ENCODE measurements at places on chromosomes 2 and 18.

DNA sequence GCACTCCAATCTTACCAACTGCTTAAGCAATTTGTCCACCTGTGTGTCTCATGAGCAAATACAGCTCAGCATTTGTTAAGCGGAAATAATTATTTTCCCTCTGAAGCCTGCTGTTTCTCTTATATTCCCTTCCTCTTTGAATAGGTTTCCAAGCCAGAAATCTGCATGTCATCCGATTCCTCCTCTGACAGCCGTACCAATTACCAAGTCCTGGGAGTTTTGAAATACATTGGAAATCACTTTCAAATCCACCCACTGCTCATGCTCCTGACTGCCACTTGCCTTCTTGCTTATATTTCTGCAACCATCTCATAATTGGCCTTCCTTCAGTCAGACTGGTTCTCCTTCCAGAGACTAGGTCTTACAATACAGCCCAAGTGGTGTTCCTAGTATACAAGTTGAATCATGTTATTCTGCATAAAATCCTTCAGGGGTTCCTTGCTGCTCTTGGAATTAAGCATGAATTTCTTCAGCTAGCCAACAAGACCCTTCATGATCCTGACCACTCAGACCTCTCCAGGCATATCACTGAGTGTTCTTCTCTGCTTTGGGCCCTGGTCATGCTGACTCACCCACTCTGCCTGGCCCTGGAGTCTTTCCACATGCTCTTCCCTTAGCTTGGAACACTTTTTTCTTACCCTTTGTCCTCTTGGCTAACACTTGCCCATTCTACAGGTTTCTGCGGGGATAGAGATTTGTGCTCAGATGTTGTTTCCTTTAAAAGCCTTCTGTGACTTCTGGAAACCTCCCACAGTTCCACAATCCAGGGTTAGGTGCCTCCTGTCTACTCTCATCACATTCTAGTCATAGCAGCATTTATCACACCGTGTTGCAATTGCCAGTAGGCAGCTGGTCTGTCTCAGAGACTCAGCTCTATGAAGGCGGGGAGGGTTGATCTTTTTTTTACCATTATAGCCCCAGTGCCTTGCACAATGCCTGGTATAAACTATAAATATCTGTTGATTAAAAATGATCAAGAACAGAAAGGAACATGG, 157.6 kb downstream of the ARL6IP6 start:
- DNase-seq = no peak

DNA sequence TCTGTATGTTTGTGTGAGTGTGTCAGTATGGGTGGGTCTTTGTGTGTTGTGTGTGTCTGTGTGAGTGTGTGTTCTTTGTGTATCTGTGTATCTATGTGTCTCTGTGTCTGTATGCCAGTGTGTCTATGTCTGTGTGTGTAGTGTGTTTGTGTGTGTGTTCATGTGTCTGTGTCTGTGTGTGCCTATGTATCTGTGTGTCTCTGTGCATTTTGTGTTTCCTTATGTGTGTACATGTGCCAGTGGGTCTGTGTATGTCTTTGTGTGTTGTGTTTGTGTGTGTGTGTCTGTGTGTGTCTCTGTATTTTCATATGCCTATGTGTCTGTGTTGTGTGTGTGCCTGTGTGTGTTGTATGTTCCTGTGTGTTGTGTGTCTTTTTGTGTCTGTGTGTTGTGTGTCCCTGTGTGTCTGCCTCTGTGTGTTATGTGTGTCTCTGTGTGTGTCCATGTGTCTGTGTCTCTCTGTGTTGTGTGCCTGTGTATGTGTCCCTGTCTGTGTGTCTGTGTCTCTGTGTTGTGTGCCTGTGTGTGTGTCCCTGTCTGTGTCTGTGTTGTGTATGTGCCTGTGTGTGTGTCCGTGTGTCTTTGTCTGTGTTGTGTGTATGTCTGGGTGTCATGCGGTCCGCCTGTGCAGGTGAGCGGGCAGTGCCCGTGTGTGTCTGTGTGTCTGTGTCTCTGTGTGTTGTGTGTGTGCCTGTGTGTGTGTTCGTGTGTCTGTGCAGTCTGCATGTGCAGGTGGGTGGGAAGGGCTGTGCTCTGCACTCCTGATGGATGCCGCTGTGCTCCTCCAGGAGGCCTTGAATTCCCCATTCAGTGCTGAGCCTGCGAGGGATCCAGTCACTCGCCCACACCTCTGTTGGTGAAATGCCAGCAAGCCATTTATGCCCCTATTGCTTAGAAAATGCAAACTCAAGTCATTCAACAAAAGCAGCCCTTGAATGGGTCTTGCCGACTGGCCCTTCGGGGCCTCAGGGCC, 37.4 kb downstream of the KLHL29 start:
- no peak for DNase-seq

GRCh38 chr18:35430721-35431373, 53.7 kb upstream of the ZNF396 start:
- DNase-seq = no peak

GRCh38 chr2:153575171-153575853, 96.8 kb upstream of the RPRM start:
- no peak for DNase-seq

DNA sequence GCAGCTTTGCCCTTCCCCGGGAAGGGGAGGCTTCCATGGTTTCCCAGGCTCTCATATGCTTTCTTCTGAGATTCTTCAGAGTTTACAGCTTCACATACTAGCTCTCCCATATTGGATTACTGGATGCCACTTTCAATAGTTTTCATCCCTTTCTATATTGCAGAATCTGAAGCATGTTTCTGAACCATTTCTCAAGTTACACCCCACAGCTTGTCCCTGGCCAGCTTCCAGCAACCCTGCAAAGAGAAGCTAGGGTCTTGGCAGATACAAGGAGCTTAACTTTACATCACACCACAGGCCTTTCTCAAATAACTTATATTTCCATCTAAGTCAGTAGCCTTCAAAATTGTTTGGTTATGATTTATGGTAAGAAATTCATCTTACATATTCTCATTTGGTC, 39.6 kb downstream of the LHCGR start:
- no peak for DNase-seq

GRCh38 chr2:17515652-17516051, 2.6 kb downstream of the RAD51AP2 start:
- no peak for DNase-seq

DNA sequence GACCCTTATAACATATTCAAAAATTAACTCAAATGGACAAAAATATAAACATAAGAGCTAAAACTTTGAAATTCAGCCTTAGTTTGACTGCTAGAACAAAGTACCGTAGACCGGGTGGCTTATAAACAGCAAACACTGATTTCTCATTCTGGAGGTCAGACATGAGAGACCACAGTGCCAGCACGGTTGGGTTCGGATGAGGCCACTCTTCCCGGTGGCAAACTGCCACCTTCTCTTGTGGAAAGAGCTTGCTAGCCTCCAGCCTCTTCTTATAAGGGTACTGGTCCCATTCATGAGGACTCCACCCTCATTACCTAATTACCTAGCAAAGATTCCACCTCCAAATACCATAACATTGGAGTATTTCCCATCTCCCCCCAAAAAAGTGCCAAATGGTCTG, 91.3 kb downstream of the FAM210A start:
- DNase-seq = no peak

DNA sequence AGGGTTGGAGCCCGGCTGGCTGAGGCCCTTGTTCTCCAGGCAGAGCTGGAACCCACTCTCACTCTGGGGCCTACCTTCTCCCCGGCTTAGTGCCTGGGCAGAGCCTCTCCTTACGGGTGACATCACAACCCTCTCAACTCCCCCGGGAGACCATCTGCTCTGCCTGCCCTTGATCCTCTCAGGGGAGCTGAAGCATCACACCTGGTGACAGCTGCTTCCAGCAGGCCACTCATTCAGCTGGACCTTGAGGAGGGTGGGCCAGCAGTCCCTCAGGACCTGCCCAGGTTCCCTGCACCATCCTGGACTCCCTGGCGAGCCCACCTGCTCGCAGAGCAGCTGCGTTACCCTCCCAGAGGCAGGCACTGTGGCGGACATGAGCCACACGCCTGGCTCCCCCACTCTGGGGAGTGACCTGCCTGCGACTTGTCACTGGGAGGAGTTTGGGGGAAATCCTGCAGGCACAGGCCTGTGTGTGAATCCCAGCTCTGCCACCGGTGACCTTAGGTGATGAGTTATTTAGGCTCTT, 13.1 kb downstream of the HS6ST1 start:
- DNase-seq = no peak

- DNase-seq = no peak
These were observed 21.0 kb downstream of the KDSR start for GRCh38 chr18:63346031-63346430.

DNA sequence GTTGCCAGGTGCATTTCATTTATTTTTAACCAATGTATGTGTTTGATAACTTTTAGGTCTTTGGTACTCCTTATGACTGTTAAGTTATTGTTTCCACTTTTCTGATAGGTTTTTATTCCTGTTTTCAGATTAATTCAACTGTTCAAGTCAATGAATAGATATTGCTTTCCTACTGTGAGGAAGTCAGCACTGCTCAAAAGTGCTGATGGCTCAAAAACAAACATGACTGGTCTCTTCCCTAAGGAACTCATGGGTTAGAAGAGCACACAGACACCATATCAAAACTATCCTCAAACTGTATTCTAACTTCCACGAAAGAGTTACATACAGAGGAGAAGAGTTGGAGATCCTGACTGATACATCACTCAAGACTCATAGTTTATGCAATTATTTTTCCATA, 39.9 kb upstream of the REG3G start:
- no peak for DNase-seq

GRCh38 chr2:105104208-105104731, 66.4 kb downstream of the MRPS9 start:
- peak; percentile 51 for DNase-seq

DNA sequence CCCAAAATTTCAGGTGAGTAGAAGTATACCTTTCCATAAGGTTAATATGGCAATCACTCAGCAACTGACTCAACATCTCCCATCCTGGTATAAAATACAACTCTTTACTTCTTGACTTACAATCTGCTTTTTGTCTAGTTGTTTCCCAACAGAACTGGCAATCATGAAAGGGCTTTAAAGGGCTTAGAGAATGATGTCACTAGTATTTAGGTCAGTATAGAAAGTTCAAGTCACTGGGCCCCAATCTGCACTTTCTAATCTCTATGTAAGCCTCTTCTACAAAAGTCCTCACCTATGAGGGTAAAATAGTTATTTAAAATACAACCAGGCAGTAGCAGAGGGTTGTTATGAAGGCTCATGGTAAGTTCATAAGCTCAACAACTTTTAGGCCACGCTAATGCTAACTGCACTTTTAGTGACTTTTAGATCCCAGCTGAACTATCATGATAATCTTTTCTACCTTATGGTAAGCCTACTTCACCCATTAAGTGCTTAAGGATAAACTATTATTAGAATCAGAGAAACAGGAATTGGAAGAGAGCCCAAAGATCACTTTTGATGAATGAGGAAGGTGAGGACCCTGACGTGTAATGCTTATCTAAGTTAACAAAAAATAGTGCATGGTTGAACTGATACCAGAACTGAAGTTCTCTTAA, 79.6 kb downstream of the GORASP2 start:
- no peak for DNase-seq

DNA sequence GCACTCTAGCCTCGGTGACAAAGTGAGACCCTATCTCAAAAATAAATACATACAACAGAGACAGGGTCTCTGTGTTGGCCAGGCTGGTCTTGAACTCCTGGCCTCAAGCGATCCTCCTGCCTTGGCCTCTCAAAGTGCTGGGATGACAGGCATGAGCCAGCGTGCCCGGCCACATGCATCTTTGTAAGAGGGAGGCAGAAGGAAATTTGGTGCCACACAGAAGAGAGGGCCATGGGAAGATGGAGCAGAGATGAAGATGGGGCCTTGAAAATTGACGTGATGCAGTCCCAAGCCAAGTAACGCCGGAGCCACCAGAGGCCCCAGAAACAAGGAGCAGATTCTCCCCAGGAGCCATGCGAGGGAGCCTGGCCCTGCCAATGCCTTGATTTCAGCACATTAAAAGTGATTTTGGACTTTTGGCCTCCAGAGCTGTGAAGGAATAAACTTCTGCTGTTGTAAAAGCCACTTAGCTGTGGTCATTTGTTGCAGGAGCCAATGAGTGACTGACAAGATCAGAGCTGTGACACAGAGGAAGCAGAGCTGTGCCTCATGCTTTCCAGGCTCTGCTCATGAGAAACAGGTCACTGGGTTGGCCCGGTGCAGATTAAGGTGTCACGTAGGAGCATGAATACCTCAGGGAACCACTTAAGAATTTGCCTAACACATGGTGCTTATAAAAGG, 2.7 kb upstream of the SLC66A2 start:
- DNase-seq = no peak

DNA sequence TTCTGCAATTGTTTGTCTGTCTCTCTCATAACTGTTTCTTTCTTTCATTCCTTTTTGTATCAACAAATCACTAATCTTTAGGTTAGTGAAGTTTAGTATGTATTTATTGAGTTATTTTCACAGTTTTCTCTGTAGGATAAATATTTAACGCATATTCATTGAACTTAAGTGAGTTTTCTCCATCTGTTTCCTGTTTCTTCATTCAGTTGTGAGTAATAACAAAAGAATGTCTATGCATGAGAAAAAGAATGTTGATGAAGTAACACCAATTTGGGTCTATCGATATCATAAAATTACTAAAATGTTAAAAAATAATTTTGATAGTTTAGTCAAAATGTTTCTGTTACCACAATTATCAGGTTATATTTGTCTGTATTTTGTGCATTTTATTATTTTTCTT, 948.0 kb downstream of the DSC3 start:
- DNase-seq = no peak

DNA sequence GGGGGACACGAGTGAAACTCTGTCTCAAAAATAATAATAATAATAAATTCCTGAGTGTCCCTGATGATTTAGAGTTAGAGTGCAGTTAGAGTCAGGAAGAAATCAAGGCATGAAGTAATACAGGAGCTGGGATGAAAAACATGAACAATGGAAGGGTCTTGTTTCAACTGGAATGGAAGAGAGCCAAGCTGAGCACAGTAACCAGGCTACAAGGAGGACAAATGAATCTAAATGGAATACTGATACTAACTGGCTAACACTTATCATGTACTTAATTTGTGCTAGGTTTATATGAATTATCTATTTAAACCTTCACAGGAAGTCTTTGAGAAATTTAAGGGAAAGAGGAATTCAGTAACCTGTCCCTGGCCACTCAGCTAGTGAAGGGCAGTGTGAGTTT, 38.8 kb upstream of the PSME4 start:
- no peak for DNase-seq

DNA sequence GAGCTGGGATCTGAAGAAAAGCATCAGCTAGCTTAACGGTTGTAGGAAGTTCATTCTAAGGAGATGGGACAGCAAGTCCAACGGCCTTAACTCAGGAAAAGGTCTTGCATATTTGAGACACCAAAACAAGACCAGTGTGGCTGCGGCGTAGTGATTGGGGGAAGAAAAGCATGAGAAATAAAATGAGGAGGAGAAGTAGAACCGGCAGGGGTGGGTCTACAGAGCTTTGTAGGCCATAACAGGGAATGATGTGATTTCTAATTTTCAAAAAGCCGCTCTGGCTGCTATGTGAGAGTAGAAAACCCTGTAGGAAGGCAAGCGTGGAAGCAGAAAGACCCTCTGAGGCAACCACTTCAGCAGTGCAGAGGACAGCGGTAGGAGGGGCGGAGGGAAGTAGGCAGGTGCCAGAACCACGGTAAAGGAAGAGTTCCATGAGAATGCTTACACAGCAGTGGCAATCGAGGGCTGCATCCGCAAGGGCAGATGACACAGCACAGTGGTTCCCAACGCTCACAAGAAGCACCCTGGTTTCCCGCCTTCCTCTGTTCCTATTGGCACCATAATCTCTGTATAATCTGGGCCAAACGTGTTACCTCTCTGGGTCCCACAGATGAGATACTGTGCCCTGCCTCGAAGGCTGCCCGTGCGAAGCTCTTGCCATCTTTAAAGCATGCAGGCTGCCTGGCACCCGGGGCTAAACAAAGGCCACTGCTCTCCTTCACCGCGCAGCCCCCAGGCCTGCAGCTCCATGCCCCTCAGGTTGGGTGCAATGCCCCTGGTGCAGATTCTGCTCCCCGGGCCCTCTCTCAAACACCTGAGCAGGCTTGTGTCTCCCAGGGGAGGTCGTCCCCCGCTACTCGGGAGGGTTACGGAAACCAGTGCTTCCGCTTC, 795 bp downstream of the ANKRD39 start:
- DNase-seq = no peak
